Left colon (tissue), 2 donors: ENCODE measurements at places on chromosomes 7 and 10.

DNA sequence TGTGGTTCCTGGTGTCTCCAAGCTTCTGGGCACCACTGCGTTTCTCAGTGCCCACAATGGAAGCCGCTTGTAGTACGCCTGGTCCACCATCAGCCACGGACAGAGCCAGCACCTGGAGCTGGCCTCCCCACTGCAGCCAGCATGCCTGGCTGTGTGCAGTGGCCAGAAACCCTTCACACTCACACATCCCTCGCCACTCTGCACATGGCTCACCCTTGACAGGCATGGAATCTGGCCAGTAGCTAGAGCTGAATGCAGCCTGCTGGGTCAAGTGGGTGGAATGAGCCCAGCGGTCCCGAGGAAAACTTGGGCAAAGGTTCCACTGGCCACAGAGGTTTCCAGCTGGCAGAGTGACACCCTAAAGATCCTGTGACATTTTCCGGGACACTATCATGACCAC lies 146.0 kb upstream of the ADO start:
- DNase-seq, result no peak

GRCh38 chr7:7968544-7969305 lies at the start of gene GLCCI1:
Gene GLCCI1 (plus strand): TSS chr7:7968796. CDS start chr7:7969351, 555 bp downstream.
- peak; percentile 97 for DNase-seq

DNA sequence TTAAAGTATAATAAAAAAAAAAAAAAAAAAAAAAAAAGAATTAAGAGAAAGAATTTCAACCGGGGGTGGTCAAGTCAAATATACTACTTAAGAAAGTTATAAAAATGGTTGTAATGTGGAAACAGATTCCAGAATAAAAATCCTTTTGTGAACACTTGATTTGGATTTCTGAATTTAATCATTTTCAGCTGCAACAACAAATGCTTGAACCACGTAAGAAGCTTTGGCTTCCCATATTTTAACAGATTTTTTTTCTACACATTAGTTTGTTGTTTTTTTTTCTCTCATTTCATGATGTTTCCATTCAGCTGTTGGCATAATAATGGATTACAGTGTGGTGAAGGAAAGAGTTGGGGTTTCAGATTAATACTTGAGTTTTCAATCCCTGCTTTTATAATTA lies 137.3 kb upstream of the AGR3 start:
- DNase-seq, result no peak

DNA sequence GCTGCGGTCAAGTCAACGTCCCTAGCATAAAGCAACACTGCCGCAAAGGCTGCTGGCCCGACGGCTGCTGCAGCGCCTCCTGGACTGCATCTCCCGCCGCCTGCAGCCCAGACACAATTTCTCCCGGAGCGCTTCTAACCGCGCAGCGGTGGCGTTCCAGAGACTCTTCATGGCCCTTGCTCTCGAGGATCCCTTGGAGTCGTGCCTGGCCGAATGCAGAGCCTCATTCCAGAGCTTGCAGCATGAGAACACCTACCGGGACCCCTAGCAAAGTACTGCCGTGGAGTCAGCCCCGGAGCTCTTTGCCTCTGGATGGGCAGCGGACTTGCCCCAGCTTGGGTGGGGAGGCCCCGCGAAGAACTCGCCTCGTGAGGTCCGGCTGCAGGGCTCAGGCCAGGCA lies 79.7 kb upstream of the ZNF32 start:
- no peak for DNase-seq

GRCh38 chr7:44971902-44972441 lies 6.8 kb downstream of the MYO1G start:
- no peak for DNase-seq

GRCh38 chr10:60980997-60981396 lies 37.0 kb upstream of the RHOBTB1 start:
- DNase-seq, result no peak

- DNase-seq, result peak; percentile 65
Measured at GRCh38 chr7:37448636-37449361, at the start of gene ELMO1. Gene ELMO1 (minus strand): TSS chr7:37448864. CDS start chr7:37342690, 106,174 bp downstream.

GRCh38 chr7:111255576-111255975 lies 164.6 kb downstream of the LRRN3 start:
- DNase-seq, result no peak

- no peak for DNase-seq
Measured at GRCh38 chr7:128699196-128699712, 27.2 kb downstream of the GARIN1A start.

DNA sequence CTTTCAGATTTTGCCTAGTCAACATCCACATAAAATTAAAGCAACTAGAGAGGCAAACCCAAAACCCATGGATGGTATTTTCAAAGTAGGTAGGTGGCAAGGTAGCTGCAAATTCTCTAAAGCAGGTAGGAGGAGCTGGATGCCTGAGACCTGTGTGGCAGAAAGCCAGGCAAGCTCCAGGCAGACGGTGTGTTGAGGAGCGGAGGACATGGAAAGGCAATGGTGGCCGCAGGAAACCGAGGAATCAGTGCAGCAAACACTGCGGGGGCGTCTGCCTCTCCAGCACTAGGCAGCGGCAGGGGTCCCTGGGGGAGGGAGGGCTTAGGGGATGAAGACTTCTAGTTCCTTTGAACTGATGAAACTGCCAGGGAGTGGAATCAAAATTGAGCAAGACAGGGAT lies 101.3 kb downstream of the GALNT11 start:
- no peak for DNase-seq

DNA sequence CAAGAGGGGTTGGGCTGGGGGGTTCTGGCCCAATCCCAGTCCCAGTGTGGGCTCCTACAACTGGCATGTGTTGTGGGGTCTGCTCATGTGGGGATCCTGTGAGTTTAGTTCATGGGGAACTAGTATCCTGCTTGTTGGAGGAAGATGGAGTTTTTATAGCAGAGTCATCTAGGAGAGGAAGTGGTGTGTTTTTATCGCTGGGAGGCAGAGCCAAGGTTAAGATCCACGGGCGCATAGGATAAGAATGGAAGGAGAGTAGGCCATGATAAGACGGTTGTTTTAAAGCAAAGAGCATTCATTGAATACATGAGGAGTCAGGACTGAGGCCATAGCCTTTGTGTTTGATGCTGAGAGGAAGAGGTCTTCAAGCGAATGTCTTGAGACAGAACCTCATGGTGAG lies 211.6 kb upstream of the COBL start:
- DNase-seq, result no peak

- no peak for DNase-seq
Measured at GRCh38 chr10:48722153-48723145, 37.8 kb downstream of the WDFY4 start.

DNA sequence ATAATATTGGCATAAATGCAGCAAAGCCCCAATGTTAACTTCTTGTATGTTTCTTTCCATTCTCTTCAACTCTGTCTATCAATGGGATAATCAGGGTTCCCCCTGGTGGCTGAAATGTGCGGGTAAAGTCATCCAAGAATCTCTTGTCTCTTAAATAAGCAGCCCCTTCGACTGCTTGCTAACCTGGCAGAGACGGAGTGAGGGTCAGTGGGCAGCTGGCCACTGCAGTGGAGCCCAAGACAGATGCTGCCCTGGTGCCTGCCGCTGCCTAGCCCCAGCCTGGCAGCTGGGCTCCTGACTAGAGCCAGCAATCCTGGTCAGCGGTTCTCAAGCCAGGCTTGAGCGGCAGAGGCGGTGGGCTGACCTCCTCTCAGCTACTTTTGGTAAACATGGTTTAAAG lies 248.9 kb downstream of the COBL start:
- peak; percentile 68 for DNase-seq

GRCh38 chr10:103651333-103651732 lies 157.8 kb downstream of the NEURL1 start:
- DNase-seq, result no peak

DNA sequence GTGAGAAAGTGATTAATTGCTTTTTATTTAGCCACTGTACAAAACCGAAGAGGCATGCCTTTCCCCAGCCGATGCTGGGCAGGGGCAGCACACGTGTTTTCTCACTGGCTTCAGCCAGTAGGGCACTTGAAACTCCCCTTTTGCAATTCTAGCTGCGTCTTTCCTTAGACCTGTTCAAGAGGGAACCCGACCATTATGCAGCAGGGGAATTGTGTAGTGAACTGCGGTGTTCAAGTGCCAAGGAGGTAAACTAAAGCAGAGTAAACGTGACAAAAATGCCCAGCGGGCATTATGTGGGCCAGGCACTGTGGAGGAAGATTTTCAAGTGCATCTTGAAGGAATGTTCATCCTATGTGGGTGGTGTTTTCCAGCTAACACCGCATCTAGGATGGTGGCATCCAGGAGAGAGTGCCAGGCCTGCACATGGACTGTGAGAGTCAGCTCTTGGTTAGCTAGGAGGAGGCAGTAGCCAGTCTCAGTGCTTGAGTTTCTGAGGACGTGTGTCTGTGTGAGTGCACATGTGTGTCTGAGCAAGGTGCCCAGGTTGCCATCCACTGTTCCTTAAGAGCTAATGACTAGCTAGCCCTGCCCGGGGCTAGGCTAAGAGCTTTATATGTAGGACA lies 3.3 kb downstream of the WIPF3 start:
- DNase-seq, result no peak

- DNase-seq, result no peak
Measured at GRCh38 chr10:70147259-70147625, 742 bp upstream of the TYSND1 start.

DNA sequence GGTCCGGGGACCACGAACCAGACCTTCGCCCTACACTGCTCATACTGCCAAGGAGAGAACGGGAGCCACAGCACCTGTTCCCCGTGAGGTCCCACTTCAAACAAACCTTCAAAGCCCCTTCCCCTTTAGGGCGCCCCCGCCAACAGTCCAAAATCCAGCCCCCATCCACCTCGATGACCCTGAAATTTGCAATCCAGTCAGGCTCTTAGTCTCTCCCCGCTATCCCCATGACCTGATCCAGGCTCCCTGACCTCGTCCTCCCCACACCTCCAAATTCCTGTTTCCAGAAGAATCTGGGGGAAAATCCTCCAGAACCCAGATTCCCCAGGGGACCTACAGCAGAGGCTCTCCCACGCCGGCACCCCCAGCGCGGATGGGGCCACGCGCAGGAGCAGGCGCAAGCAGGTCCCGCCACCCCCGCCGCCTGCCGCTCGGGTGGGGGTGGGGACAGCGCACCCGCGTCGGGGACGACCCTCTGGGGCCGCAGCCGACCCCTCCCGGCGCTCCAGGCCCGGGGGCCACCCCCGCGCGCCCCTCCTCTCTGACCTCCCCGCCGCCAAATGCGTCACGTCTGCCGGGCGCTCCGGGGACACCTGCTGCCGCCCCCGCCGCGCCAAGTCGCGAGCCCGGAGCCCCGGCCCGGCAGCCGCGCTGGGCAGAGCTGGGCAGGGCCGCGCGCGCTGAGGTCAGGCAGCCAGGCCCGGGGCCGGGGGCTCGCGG lies 753 bp downstream of the CAMK2B start:
- DNase-seq, result no peak

DNA sequence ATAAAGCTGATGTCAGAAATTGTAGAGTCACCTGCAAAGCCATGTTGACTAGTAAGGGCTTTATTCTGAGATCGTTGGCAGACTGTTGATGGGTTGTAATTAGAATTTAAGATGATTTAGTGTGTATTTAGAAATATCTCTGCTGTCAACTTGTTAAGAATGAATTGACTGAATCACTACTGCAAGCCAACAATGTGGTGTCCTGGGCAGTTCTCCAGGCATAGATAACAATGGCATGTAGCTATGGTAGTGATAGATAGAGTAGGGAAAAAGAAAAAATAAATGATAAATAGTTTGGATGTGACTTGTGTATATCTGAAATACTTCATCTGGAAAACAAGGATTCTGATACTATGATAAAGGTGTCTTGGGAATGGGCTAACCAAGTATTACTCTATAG lies 640.2 kb downstream of the ARL4A start:
- DNase-seq, result no peak

GRCh38 chr10:96261132-96261531 lies 10.2 kb downstream of the BLNK start:
- DNase-seq, result no peak

DNA sequence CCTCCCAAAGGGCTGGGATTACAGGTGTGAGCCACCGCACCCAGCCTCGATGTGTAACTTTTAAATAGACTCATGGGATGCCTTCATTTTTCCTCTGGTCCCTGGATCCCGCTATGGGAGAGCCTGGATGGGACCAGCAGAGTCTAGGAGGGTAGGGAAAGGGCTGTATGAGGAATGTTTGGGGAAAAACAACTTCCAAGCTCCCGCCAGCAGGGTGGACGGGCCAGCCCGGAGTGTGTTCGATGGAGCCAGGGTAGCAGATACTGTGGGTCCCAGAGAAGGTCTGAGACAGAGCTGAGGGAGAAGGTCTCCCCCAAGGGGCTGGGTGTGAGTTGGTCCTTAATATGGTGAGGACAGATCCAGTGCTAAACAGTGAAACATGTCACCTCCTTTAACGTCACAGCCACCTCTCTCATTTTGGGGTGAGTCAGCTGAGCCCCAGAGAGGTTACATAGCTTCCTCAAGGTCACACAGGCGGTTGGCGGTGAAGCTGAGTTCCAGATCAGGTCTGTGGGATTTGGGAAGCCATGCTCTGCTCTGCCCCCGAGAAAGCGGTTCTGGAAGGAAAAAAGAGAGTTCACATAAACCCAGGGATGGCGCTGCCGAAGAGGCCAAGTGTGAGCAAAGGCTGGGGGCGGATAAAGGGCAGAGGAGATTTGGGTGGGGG lies 66.4 kb downstream of the MYL10 start:
- DNase-seq, result no peak

- no peak for DNase-seq
Measured at GRCh38 chr7:33764752-33765451, 140.4 kb upstream of the BMPER start.

GRCh38 chr10:124708922-124709520 lies 35.2 kb downstream of the FAM53B start:
- DNase-seq, result no peak

DNA sequence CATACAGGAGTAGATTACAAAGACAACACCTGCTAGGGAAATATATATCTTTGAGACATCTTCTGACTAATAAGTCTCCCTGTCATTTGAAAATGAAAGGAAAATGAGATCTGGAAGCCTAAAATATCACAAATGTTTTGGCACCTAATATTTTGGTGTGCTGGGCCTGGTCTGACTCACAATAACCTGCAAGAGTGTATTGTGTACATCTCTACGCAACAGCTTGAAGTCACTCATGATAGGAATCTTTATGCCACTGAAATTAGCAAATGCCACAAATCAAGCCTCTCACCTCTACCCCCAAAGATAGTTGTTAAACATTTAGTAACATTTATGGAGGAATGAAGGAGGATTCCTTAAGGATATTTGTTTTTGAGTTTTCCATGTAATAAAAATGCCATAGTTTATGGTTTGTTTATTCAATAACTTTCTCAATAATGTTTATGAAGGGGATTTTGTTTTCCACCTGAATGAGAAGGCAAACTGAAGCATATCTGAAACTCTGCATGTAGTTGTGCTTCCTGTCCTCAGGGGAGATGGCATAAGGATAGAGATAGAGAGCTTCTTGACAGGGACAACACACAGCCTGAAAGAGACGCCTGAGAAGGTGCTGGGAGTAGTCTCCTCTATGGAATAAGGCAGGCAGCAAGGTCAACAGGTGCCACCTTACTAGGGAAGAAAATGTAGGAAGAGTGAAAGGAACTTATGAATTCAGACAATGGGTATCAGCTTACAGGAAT lies 197.4 kb downstream of the AHR start:
- DNase-seq, result no peak

- DNase-seq, result no peak
Measured at GRCh38 chr7:100126239-100126930, 382 bp upstream of the MBLAC1 start.
